ENCODE measurements at places on chromosomes 7 and 10.

GRCh38 chr7:107659666-107660065 is 962 bp upstream of the SLC26A4 start:
- DNase-seq: no peak

GRCh38 chr10:130707389-130707979 is 571.3 kb downstream of the GLRX3 start:
- no peak for DNase-seq

- no peak for DNase-seq
Observed at GRCh38 chr10:129900825-129901224, 63.2 kb downstream of the EBF3 start.

- no peak for DNase-seq
Observed at GRCh38 chr10:86509145-86509544, 12.4 kb downstream of the WAPL start.

GRCh38 chr10:91875779-91876178 is 33.5 kb downstream of the FGFBP3 start:
- no peak for DNase-seq

DNA sequence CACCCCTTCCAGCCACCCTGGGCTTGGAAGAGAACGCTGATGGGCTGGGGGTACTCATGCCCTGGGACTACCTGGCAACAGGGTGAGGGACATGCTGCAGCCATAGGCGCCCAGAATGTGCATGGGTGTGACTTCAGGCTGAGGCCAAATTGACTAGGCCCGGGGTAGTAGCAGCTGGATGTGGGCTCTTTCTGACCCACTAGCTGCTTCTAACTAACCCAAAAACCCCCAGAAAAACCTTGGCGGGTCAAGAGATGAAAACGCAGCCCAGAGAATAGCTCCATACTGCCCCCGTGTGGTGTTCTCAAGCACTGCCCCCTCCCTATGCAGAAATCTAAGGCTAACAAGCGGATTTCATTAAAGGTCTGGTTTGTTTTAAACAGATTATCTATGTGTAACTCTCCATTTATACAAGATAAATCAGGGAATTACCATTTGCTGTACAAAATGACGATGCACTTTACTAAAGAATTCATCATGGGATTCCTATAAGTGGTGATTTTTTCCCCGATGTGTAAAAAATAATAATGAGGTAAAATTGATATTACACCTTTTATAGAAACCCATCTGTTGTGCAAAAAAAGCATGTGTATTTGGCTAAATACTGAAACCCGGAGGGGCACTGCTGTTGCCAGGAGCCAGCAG is 4.2 kb downstream of the SMARCD3 start:
- DNase-seq: peak; percentile 93

DNA sequence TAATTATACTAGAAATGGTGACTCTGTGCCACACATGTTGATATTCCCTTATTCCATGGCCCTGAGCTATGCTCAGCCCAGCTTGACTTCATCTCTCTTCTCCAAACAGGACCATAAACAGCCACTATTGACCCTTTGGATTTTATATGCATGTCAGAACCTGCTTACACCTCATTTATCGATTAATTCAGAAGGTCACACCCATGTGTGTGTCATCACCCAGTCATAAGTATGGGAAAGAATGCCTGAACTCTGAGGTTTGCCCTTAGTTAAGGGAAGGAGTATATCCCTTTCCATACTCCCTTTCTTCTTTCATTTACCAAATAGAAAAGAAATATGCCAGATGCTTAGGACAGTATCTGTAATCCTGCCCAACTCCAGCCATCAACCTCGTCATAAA is 602.3 kb downstream of the SORCS3 start:
- no peak for DNase-seq

- peak; percentile 75 for DNase-seq
Observed at GRCh38 chr7:141074162-141074991, 513 bp downstream of the TMEM178B start.

- no peak for DNase-seq
Observed at GRCh38 chr10:10038348-10038747, 979.3 kb upstream of the CELF2 start.

GRCh38 chr7:17371671-17372524 is 73.4 kb downstream of the AHR start:
- DNase-seq: no peak

- DNase-seq: peak; percentile 66
Observed at GRCh38 chr7:142357953-142358520, 100.2 kb upstream of the PRSS58 start.

GRCh38 chr7:112505495-112505894 is 24.7 kb downstream of the LSMEM1 start:
- no peak for DNase-seq

DNA sequence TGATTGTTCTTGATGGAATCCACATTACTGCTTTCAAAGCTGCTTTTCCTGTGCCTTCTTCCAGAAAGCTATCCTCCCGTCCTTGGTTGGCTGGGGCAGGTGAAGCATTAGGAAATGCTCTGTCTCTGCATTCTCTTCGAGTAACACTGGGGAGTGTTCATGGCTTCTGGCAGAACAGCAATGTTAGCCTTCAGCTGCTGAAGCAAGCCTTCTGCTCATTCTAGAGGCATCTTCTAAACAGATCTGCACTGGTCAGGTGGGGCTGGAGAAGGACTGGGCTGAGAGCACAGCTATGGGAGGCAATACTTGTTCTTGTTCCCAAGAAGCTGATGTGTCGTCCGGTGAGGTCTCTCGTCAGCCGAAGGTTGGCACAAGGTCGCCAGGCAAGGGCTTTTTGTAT is 80.6 kb downstream of the MGMT start:
- no peak for DNase-seq

GRCh38 chr7:79217468-79217867 is 236.0 kb downstream of the MAGI2 start:
- no peak for DNase-seq

DNA sequence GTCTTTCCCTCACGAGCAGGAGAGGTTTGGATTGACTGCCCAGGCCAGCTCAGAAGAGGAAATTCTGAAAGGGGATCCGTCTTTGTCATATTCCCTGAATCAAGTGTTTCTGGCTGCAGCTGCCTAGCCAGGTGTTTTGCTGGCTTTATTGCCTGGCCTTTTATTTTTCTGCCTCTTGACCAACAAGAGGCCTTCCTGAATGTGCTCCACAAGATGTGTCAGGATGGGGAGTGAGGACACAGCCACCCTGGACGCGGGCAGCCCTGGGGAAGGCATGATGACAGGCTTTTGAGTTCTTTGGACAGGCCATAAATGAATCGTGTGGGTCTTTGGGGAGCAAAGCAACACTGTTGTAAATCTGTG is 163.6 kb downstream of the CAMK1D start:
- no peak for DNase-seq

GRCh38 chr7:47759056-47759706 is 177.3 kb upstream of the TNS3 start:
- no peak for DNase-seq

DNA sequence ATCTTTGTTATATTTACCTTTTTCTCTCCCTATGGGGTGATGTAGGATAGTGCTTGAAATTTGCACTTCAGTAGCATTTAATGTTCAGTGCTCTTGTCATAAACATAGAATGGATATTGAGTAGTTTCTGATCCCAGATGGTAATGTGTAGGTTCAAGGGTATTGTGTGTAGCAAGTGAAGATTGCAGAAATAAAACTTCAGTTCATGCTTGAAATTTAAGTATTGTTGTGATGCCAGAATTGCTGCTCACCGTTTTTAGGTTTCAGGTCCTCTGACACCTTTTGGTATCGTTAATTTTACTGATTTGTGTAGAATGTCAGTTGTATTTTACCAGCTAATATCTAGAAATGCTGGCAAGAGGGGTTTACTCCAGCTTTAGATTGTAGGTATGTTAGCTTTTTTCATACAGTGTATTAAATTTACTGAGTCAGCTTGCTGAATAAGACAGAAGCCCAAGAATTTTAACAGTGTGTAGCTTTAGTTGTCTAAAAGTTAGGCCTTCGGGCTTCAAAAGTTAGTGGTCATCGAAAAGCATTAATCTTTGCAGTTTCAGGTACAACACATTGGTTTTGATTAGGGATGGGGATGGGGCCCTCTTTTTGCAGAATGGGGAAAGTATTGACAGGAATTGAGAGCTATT is 1.9 kb downstream of the PTEN start:
- DNase-seq: no peak

DNA sequence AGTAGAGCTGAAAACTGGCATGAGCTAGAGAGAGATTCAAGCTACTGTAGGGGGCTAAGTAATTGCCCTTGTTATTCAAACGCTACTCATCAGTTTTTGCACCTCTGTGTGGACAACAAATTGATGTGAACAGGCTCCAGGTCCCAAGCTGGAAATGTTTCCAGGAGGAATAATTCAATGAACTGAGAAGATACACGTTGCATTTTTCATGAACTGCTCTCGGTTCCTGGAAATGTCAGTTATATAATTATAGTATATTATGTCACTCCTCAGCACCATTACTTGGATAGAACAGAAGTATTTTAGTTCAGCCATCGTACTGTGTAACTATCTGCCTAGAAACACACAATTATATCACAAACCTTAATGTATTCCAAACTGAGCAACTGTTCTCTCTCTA is 65.9 kb upstream of the A1CF start:
- no peak for DNase-seq

DNA sequence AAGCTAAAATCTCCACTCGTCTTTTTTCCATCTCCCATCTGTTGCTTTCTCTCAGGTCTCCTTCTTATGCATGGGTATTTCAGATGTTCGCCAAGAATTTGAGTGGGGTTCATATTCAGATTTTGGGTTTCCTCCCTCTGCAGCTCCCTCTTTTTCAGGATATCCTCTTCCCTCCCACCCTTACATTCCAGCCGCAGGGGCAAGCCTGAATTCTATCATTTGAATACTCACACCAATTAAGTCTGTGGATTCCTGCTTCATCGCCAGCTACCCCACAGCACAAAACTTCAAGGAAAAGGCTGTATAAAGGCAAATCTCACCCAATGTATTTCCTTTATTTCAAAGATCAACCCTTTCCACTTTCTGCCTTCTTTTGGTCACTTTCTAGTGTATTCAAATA is 41.6 kb upstream of the FOXI2 start:
- DNase-seq: no peak

DNA sequence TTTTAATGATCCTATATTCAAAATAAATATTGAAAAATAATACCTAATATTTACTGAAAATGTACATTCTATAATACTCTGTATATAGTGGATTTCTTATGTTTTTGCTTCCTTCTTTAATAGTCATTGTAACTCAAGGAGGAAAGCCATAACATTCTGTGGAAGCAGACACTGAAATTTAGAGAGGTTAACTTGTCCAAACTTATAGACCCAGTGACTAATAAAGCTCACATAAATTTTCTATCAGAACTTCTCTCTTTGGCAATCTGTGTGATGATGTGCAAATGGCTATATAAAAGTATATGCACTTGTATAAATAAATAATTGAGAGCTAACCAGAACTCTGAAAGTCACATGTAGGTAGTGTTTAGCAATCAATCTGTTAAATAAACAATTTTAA is 26.1 kb downstream of the GNAT3 start:
- DNase-seq: no peak

DNA sequence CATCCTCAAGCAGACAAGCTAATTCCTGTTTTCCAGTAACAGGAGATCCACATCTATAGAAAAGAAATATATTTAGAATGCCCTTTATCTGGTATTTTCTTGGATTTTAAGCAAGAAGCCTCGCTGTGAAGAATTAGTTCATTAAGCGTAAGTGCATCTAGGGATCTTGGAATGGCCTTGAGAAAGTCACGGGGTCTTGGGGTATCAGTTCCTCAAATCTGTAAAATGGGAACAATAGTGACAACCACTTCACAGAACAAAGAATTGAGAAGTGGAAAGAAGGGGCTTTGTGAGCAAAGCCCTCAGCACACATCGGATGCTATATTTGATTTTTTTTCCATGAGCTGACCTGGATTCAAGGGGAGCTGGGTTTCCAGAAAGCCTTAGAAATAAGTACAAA is 32.3 kb upstream of the WDFY4 start:
- no peak for DNase-seq

GRCh38 chr10:48548531-48549135 is 56.2 kb downstream of the ARHGAP22 start:
- DNase-seq: no peak

- no peak for DNase-seq
Observed at GRCh38 chr10:51273574-51273973, 199.3 kb downstream of the PRKG1 start.

- DNase-seq: no peak
Observed at GRCh38 chr10:74728225-74728624, 98.2 kb upstream of the KAT6B start.

DNA sequence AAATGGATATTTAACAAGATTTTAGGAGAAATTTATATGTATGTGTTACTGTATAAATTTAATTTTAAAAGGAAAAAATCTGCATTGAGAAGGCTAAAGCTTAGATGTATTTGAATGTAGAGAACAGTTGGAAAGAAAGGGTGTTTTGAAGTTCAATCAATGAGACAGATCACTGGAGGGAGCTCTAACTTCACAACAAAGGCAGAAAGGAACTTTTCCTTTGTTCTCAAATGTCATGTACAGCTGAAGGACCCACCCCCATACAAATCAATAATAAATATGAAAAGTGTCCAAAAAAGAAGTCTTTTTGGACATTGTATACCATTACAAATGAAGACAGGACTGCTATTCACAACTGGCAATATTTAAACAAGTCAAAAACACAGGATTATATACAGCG is 403.4 kb downstream of the DNAJB9 start:
- peak; percentile 41 for DNase-seq

GRCh38 chr10:130877126-130877525 is 434.4 kb downstream of the TCERG1L start:
- DNase-seq: no peak

GRCh38 chr7:102072636-102073209 is 213.9 kb upstream of the SH2B2 start:
- DNase-seq: no peak

DNA sequence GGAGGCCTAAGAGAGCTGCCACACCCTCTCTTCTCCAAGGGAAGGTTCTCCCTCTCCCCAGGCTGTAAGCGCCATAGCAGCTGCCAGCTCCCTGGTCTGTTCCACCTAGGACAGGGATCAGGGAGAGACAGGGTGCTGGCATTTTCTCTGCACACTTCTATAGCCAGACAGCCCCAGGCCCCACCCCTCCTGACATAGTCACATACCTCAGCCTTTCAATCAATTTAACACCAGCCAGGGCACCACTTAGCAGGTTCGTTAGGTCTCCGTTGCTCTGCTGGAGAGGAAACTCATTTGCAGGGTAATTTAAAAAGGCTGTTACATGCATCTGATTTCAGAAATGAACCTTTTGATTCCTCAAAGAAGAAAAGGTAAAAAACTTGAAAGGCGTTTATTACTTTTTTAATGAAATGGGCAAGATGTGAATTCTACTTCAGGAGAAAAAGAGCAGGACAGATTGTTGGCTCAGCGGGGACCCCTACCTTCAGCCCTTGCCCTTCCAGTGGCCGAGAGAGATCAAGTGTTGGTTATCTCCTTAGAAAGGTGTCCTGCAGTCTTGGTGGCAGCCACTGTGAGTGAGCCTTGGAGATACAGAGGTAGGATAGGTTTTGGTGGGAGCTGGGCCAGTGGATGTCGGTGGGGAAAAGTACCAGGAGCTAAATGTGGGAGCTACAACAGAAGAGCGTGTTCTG is 180.5 kb upstream of the GALNT17 start:
- DNase-seq: no peak

GRCh38 chr10:22821501-22821900 is 106.4 kb upstream of the ARMC3 start:
- DNase-seq: no peak

Measured in SK-N-SH (cell line).